ENCODE measurements at places on chromosomes 7 and 10.

DNA sequence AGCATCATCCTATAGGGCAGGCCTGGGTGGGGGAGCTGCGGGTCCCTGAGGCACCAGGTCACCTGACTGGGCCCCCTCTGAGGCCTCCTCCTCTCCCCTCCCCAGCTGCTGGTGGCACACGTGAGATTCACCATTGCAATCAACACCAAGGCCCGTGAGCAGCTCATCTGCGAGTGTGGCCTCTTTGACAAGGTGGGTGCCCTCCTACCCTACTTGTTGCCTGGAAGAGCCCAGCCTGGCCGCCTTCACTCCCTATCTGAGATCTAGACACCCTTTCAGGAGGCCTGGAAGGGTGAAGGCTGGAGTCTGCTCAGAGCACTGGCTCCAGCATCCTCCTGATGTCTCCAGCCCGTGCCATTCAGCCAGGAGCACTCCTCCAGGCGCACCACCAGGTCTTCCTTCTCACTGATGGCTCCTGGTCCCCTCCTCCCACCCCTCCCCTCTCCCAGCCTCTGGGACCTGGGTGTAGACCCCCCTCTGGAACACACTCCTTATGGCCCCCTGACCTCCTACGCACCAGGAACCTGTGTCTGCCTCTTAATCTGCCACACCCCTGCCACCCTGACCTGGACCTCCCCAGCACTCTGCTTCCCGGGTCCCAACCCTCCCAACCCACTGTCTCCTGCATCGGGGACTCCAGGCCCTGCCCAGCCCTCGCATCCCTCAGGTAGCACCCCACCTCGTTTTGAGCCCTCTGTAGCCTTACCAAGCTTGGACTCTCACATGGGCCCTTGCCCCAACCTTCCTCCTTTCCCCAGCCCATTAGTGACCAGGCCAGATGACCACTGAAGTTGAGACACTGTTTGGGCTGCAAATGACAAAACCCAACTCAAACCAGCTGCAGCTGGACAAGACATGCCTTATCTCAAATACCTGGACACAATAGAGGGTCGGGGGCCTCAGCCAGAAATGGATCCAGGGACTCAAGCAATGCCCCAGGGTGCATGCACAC, 67.5 kb downstream of the ALOX5 start:
- DNase-seq = no peak

DNA sequence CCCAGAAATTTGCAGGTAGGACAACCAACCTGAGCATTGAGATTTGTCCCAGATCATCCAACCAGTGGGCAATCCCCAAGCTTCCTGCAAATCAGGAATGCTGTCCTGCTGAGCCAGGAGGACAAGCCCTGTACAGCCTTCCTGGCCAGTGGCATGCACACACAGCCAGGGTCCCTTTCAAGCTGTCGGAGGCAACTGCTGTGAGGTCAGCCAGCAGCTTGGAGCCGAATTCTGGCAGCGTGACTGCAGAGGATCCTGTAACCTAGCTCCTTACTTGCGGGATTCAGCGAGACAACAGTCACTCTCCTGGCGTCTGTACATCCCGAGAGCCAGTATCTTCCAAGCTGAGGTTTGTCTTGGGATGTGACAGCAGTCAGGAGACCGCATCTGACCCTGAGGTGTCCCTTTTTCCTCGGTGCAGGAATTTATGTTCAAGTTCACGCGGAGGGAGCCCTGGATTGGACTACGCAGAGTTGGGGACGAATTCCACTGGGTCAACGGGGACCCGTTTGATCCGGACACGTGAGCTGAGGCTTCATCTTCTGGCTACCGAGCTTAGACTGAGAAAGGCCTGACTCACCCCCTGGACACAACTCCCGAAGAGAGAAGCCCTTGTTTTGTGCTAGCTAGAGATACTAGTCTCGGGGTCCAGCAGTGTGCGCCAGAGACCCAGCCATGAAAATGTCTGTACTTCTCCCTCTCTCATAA, 18.3 kb downstream of the CLEC2L start:
- DNase-seq = peak; percentile 26

GRCh38 chr10:74947781-74948401, 121.5 kb downstream of the KAT6B start:
- DNase-seq = no peak

DNA sequence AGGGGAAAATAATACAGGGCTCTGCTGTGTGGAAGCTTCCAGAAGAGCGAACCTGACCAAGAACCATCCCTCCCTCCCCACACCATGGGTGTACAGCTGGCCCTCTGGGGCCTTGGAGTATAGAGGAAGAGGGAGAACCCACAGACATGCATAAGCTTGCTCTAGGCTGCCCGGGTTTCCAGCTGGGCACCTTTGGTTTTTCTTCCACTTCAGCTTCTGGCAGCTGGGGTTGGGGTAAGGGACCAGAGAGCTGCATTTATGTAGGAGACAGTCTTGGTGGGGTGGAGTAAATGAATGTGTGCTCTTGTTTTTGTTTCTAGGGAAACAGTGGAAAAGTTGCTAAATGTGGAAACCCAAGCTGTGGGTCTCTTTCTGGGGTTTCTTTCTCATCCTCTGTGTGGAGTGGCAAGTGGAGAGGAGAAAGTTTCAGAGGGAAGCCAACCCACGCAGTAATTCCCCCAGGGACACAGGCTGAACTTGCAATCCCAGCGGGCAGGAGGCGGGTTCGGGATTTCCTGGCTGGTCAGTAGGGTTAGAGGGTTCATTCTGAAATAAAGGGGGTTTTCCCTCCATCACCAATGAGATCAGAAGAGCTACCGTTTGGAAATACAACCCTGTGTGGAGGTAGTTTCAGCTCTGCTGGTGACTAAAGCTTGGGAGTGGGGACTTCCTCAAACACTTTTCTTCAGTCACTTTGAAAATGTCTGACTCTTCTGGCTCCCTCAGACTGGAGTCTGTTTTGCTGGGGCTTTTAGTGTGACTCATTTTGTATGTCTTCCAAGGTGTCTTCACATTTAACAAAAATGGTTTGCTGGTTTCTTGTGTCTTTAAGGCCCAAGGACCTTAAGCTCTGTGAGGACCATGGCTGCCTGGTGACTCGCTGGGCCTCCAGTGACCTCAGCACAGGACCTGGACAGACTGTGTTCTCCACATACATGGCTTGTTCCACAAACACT, 22.2 kb upstream of the SRGN start:
- DNase-seq = peak; percentile 75

GRCh38 chr10:48460182-48460581, 144.7 kb downstream of the ARHGAP22 start:
- DNase-seq = no peak

DNA sequence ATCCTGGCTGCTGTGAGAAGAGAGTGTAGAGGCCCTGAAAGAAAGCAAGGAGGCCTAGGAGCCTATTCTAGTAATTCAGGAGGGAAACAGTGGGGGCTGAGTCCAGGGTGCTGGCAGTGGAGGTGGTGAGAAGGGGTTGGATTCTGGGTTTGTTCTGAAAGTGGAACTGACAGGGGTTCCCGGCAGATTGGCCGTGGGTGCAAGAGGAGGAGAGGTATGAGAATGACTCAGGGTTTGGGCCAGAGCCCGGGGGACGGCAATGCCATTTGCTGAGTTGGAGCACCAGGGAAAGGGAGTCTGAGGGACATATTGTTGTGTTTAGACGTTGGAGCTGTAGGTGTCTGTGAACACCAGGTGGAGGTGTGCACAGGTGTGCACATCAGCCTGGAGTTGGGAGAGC, 38.5 kb downstream of the NPTX2 start:
- no peak for DNase-seq

- no peak for DNase-seq
These were observed 23.2 kb downstream of the PILRA start for GRCh38 chr7:100396421-100396982.

DNA sequence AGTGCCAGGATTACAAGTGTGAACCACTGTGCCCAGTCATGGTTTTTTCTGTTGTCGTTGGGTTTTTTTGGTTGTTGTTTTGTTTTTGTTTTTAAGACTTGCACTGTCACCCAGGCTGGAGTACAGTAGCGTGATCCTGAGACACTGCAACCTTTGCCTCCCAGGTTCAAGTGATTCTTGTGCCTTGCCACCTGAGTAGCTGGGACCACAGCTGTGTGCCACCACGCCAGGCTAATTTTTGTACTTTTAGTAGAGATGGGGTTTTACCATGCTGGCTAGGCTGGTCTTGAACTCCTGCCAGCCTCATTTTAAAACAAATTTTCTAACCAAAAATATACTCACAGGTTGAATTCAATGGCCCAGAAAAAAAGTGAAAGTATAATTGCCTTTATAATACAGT, 174.1 kb downstream of the AHR start:
- no peak for DNase-seq

GRCh38 chr7:136130511-136131303, 153.5 kb upstream of the MTPN start:
- no peak for DNase-seq

- DNase-seq = no peak
These were observed 45.9 kb downstream of the ASZ1 start for GRCh38 chr7:117381362-117381761.

DNA sequence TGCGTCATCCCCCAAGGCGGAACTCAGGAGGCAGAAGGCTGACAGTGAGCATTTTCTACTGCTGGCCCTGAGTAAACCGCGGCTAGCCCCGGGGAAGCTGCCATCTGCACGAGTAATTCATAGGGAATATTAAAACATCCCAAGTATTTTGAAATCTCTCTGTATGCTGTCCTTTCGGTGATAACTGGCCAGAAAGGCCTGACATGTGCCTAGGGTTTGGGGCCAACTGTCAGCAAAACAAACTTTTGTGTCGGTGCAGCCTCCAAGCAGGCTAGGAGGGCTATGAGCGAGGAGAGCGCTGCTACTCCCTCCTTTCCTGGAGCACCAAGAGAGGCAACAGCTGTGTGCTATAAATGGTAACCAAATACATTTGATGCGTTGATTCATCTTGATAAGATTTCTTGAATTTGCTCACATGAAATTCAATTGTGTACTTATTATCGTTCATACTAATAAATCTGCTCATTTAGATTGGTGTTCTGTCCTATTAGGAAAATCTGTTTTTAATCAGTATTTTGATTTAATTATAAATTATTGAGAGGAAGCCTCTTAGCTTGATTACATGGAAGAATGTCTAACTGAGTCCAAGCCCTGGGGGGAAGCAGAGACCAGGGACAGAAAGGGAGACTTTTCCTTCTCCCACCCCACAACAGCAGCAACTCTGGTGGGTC, 124.4 kb upstream of the NPS start:
- DNase-seq = no peak

DNA sequence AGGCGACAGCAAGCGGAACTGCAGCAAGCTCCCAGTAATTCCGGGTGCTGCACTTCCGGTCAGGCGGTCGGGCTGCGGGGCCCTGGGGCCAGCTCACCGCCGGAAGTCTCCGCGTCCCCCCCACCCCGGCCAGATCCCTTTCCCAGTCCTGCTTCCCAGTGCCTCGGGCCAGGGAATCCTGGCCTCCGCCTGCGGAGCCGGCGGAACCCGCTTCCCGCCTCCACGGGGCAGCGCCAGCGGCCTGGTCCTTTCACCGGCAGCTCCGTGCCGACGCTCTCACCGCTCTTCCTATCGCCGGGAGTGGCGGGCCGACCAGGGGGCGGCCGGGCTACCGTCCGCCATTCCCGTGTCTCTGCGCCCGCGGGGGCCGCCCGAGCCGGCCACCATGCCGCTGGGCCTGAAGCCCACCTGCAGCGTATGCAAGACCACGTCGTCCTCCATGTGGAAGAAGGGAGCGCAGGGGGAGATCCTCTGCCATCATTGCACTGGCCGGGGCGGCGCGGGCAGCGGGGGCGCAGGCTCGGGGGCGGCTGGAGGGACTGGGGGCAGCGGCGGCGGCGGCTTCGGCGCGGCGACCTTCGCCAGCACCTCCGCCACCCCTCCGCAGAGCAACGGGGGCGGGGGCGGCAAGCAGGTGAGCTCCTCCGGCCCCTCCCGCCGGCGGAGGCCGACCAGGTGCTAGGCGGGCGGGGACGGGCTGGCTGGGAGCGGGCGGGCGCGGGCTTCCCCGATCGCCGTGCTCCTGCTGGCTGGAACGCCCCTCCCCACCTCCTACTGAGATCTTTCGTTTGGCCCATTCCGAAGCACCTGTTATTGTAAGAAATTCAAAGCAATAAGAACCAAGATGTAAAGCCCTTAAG, at the start of gene GATAD1:
Gene GATAD1, plus strand, starts transcription at position 138 of the 860 bp plus-strand sequence. Its CDS starts 248 bp downstream, at position 386.
- DNase-seq = peak; percentile 91

DNA sequence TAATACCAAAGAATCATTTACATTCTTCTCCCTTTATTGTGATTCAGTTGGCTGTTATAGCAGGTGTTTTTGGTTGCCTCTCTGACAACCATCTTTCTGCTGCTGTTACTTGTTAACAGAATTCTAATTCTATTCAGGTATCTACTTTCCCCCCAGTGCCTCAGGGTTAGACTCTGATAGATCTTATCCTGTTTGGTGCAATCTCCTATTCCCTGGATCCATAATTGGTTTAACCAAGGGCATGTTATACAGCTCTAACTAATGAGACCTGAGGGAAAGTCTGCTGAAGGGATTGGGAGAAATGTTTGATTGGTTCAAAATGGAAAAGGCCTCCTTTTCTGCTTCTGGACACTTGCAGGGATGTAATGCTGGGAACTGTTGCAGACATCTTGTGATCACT, 161.5 kb downstream of the GPR158 start:
- no peak for DNase-seq

DNA sequence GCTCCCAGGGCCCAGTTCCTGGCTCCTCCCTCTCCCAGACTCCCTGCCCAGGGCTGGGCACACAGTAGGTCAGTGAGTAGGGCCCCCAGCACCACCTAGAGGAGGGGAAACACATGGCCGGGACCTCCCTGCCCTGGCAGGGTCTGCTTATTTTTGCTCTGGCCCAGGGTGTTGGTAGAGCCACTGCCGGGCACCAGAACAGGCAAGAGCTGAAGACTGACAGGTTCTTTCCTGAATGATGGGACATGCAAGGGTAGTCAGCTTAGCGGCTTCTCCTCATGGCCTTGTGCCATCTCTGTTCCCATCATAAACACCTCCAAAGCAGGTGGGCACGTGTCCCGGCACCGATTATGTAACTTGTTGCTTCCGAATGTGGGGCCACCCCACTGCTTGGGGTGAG, 86.5 kb downstream of the NEURL1 start:
- no peak for DNase-seq

- no peak for DNase-seq
These were observed 175.3 kb upstream of the SEMA3E start for GRCh38 chr7:83824214-83824613.

DNA sequence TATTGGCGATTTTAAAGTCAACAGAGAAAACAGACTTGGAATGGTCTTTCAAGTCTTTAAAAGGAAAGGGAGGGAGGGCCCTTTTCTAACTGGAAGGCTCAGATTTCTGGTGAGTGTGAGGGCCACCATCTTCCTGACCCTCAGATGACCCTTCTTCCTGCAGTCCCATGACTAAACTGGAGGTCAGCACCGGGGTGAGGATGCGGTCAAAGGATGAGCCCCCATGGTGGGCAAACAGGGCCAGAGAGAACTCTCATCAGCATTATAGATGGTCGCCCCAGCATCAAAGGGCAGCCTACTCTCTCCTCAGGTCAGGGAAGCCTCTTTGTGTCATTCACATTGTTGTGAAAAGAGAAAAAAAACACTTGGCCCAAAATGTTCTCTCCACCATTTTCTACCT, 219.2 kb downstream of the LRMDA start:
- DNase-seq = no peak

DNA sequence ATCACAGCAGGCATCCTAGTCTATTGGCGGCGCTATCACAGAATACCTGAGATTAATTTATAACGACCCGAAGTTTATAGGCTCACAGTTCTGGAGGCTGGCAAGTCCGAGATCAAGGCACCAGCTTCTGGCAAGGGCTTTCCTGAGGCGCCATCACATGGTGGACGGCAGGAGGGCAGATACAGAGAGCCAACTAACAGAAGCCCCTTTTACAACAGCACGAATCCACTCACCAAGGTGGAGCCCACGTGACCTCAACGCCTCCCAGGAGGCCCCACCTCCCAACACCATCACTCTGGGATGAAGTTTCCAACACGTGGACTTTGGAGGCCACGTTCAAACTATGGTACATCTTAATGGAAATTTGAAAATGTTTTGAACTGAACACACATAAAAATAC, 255.3 kb downstream of the ELFN1 start:
- DNase-seq = no peak
